ENCODE measurements at places on chromosomes 7 and 10.

GRCh38 chr10:78190051-78190825 is 156.6 kb downstream of the RPS24 start:
- DNase-seq = no peak

DNA sequence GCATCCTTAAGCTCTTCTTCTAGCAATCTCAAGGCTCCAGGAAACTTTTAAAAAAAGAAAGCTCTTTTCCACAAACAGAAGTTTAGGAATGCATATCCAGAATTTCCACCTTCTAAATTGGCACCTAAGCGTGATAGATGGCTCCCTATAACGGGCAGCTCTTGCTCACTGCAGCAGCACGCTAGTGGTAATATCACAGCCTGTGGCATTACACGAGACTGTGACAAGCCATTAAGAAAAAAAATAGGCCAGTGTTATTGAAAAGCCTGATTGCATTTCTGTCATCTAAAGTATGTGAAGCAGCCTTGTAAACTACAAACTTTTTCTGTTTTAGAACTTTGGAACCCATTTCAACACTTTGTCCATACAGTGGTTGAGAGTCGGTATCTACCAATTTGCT is 263.8 kb downstream of the CAMK1D start:
- DNase-seq = no peak

GRCh38 chr10:112082120-112082519 is 101.4 kb downstream of the GPAM start:
- no peak for DNase-seq

DNA sequence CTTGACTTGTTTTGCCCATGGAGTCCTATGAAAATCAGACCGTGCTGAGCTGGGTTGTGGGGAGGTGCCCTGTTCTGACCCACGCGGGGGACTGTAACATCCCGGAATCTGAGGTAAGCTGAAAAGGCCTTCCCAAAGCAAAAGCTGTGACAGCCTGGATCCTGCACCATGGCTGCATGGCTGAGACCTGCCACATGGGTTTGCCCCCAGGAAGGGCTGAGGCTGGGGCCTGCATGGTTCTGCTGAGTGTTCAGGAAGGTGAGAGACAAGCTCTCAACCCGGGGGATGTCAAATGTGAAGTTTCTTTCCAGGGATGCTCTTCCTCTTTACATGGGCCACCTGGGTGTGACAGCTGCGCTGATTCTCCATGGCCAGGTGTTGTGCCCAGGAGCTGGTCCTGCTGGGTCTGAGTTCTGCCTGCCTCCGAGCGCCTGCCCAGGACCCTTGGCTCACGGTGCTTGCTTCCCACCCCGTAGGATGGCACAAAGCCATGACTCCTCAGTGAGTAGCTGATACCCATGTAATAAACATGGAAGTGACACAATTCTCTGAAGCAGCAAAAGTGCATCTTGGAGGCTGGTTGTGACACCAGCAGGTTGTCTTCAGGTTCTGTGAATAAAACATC is 58.3 kb downstream of the VIPR2 start:
- no peak for DNase-seq

GRCh38 chr10:122120008-122120744 is 131.2 kb downstream of the TACC2 start:
- DNase-seq = no peak

DNA sequence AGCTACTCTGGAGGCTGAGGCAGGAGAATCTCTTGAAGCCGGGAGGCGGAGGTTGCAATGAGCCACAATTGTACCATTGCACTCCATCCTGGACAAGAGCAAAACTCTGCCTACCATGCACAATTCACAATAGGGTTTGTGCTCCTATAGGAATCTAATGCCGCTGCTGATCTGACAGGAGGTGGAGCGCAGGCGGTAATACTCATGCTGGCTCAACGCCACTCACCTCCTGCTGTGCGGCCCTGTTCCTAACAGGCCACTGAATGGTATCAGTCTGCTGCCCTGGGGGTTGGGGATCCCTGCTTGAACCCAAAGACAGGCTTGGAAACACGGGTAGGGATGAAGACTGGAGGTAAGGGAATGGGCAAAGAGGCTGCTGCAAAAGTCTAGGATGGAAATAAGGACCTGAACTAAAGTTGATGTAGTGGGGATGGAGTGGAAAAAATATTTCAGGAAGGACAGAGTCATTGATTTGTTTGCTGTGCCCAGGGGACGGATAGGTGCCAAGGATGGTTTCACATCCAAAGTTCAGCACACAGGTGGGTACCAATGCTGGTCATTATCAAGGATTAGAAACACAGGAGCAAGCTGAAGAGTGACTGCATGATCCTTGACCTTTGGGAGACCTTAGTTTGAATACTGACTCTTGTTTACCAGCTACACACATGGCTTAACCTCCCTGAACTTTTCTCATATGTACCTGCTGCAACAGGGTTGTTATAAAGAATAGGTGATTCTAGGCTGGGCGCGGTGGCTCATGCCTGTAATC is 2.2 kb downstream of the MRPS17 start:
- DNase-seq = no peak

DNA sequence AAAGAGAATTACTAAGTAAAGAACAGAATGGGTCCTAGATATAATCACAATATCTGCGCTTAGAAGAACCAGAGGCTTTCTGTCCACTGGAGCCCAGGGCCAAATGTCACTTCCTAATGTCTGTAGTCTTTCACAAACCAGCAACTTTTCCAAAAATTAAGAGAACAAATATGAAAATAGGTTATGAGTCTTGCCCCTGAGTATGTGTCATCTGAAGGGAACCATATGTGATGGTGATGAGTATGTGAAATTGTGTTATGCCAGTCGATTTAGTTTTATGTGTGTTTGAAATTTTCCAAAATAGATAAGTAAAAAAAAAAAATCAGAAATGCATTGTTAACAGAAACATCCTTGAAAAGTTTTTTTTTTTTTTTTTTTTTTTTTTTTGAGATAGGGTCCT is 15.4 kb upstream of the HTR5A start:
- DNase-seq = no peak

Measured in suppressor macrophage treated with lipopolysaccharide for 1 hour (primary cell).